AG20443 (cell line): ENCODE measurements at places on chromosomes 2 and 18.

GRCh38 chr2:68317971-68318913 lies 1.5 kb downstream of the CNRIP1 start:
- DNase-seq, result peak; percentile 35

GRCh38 chr2:69260666-69261065 lies 126.4 kb downstream of the GFPT1 start:
- DNase-seq, result no peak

- DNase-seq, result no peak
These were observed 5.4 kb downstream of the NEB start for GRCh38 chr2:151728804-151729414.

GRCh38 chr2:2524348-2524941 lies 193.4 kb upstream of the MYT1L start:
- DNase-seq, result no peak

DNA sequence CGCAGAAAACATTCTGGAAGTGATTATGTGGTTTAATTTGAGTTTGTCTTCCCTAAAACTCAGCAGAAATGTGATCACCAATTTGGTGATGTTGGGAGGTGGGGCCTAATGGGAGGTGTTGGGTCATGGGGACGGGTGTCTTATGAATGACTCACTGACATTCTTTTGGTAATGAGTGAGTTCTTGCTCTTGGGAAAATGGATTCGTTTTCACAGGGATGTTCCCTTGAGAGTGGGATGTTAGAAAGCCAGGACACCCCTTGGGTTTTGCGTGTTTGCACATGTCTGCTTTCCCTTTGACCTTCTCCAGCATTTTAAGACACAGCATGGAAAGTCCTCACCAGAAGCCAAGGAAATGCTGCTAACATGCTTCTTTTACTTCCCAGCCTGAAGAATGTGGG lies 321.5 kb upstream of the NT5C1B start:
- DNase-seq, result peak; percentile 72

GRCh38 chr18:58288921-58289797 lies 245.1 kb downstream of the NEDD4L start:
- DNase-seq, result no peak
